ENCODE measurements at places on chromosomes 11 and 22.

- DNase-seq = no peak
- H3K4me3 ChIP-seq = no peak overlapping the region
- H3K36me3 ChIP-seq = no peaks in the 10 kb centered on the region
- peaks cover 2% of the 10 kb centered on the region for H3K27me3 ChIP-seq
- H3K4me1 ChIP-seq = peaks cover 14% of the 10 kb centered on the region
Measured at GRCh38 chr11:109970516-109971183, 122.5 kb upstream of the ZC3H12C start.

- peaks cover 10% of the 10 kb centered on the region for H3K36me3 ChIP-seq
- H3K27ac ChIP-seq = no peak overlapping the region
- no peak overlapping the region for H3K4me3 ChIP-seq
- H3K4me1 ChIP-seq = peaks cover 39% of the 10 kb centered on the region
- peaks cover 7% of the 10 kb centered on the region for H3K27me3 ChIP-seq
Measured at GRCh38 chr11:75578977-75579376, 16.9 kb downstream of the SERPINH1 start.

- no peaks in the 10 kb centered on the region for H3K36me3 ChIP-seq
- no peak overlapping the region for H3K27ac ChIP-seq
- no peaks in the 10 kb centered on the region for H3K4me1 ChIP-seq
- H3K27me3 ChIP-seq = peaks cover 4% of the 10 kb centered on the region
Measured at GRCh38 chr11:130817330-130817944, 98.8 kb downstream of the SNX19 start.

DNA sequence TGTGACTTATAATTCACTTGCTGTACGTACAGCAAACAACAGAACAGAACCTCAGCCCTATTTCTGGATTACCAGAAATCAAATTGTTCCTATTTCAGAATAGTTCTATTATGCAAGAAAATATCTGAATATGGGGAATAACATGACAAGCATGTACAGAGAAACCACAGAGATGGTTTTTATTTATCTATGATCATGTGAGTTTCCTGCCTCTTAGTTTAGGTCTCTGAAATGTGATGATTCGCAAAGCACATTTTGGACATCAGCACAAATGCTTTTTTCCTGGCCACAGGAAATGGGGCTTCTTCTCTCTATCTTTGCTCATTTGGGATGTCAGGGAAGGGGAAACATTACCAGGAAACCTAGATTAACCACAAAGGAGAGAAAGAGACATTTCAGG, 266.7 kb upstream of the CTSC start:
- H3K27me3 ChIP-seq = no peaks in the 10 kb centered on the region
- no peaks in the 10 kb centered on the region for H3K36me3 ChIP-seq
- no peak overlapping the region for H3K4me3 ChIP-seq
- peaks cover 8% of the 10 kb centered on the region for H3K4me1 ChIP-seq

DNA sequence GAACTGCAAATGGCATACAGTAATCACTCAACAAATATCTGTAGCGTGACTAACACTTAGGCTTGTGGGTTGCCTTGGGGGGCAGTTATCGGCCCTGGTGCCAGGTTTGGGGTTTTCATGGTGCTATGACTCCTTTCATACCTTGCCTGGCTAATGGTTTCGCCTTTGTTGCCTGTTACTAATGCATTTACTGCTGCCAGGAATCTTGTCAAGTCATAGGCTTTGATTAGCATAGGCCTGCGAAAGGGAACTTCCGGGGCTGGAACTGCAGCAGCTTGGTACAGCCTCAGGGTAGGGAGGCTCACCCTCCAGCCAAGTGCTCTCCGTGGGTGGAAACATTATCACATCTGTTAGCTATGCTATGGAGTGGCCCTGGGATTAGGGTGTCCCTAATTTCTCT, 13.2 kb downstream of the SLC25A18 start:
- DNase-seq = no peak
- no peak overlapping the region for H3K27ac ChIP-seq
- peaks cover 11% of the 10 kb centered on the region for H3K27me3 ChIP-seq
- peaks cover 2% of the 10 kb centered on the region for H3K4me1 ChIP-seq
- no peak overlapping the region for H3K4me3 ChIP-seq

- no peaks in the 10 kb centered on the region for H3K36me3 ChIP-seq
- H3K4me1 ChIP-seq = no peaks in the 10 kb centered on the region
- no peaks in the 10 kb centered on the region for H3K27me3 ChIP-seq
- DNase-seq = no peak
Measured at GRCh38 chr11:96396637-96397036, 6.8 kb downstream of the JRKL start.

DNA sequence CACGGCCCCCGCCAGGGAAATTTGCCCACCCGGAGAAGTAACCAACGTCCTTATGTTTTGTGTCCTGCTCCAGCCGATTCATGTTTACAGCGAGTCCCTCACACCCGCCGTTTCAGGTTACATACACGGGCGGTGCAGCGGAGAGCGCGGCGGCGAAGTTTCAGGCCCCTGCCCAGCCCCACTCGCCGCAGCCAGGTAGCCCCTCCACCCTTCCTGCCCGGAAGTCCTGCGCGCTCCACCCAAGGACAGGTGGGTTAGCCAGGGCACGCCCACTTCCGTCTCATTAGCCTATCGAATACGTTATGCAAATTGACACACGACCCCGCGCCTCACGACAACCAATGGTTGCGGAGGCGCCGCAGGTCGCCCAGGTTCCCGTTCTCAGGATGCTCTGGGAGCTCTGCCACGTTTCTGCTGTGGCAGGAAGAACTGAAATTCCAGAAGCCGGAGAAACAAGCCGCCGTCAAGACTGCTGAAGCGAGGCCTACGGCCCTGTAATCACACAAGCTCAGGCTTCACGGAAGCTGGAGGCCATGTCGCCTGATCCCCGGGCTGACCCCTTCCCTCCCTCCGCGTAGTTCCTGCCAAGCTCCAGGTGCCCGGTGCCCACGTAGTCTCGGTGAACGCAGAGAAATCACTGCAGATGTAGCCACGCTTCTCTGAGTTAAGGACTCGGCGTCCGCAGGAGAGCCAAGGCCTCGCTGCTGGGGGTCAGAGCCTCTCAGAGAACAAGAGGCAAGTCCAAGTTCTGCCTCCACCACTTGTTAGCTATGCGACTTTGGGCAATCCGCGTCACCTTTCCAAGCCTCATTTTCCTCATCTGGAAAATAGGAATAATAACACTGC, 22.4 kb upstream of the MYH9 start:
- peak; percentile 68 for DNase-seq
- no peaks in the 10 kb centered on the region for H3K36me3 ChIP-seq
- peak overlapping the region; percentile 85 for H3K27ac ChIP-seq
- H3K27me3 ChIP-seq = peaks cover 4% of the 10 kb centered on the region
- H3K4me1 ChIP-seq = peaks cover 12% of the 10 kb centered on the region

GRCh38 chr11:24903555-24903954, 406.7 kb downstream of the LUZP2 start:
- H3K27me3 ChIP-seq = no peaks in the 10 kb centered on the region
- no peak overlapping the region for H3K4me3 ChIP-seq
- H3K4me1 ChIP-seq = peaks cover 10% of the 10 kb centered on the region
- no peak for DNase-seq

GRCh38 chr11:121741351-121741760, 288.6 kb upstream of the SORL1-AS1 start:
- no peak overlapping the region for H3K27ac ChIP-seq
- peaks cover 1% of the 10 kb centered on the region for H3K27me3 ChIP-seq
- DNase-seq = no peak
- H3K36me3 ChIP-seq = no peaks in the 10 kb centered on the region

DNA sequence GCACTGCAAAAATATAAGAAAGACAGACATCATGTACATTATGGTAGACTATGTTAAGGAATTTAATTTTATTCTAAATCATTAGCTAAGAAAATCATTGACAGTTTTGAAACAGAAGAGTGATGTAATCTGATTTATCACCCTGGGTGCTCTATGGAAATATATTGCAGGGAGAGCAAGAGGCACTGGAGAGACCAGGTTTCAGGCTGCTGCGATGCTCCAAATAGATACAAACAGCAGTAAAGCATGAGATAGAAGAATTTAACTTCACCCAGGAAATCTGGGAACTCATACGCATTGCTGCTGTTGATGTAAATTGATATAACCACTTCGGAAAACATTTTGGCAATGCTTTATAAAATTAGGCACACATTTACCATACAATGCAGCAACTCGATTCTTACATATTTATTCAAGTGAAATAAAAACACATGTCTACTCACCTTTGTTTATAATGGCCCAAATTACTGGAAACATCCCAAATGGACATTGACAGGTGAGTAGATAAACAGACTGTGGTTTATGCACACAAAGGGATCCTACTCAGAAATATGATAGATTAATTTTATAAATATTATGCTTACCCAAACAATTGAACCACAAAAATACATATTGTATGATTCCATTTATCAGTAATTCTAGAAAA, 535.1 kb upstream of the CHORDC1 start:
- no peak overlapping the region for H3K27ac ChIP-seq
- H3K36me3 ChIP-seq = no peaks in the 10 kb centered on the region
- H3K4me3 ChIP-seq = no peak overlapping the region
- peaks cover 9% of the 10 kb centered on the region for H3K4me1 ChIP-seq
- no peaks in the 10 kb centered on the region for H3K27me3 ChIP-seq
- DNase-seq = no peak
